ENCODE measurements at places on chromosomes 16 and 17.

DNA sequence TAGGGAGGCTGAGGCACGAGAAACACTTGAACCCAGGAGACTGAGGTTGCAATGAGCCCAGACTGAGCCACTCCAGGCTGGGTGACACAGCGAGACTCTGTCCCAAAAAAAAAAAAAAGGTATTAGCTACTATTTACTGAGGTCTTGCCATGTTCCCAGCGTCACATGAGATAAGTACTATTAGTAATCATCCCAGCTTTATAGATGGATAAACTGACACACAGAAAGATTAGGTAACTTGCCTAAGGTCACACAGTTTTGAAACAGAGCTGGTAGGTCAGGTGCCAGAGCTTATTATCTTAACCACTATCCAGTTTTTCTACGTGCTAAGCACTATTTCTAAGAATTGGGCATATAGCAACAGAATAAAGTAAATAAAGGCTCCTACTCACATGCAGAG lies 51.6 kb downstream of the TEX14 start:
- no peak for DNase-seq

DNA sequence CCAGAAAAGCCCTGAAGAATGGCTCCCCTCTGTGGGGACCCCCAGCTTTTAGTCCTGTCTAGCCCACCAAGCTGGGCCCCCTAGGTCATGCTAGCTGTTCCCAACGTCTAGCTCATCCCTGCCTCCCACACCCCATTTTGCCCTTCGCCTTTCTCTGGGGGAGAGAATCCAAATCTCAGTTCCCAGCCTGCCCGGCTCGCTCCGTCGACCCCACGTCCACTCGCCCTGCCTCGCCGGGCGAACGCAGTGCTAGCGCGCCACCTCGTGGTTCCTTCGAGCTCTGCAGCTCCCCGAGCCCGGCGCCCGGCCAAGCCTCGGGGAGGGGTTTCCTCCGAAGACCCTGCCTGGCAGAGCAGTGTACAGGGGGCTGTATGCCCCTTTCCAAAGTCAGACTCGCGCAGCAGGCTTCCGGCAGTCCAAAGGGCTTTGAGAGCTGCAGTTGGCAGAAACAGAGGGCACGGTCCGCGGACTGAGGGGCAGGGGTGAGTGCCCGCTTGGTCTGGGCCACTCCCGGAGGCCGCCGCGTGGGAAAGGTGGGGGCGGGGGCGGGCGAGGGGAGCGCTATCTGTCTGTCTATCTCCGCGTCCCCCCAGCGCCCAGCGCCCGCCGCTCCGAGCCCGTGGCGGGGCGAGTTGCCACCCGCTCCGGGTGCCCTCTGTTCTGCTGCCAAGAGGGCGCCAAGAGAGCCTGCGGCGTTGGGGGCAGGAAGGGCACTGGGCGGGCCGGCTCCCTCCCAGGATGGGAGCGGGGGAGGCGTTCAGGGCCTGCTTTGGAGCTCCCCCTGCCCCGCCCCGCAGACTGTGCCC lies 1.7 kb upstream of the DLX3 start:
- peak; percentile 57 for DNase-seq

- DNase-seq, result no peak
Measured at GRCh38 chr16:12120217-12120981, 143.9 kb downstream of the SNX29 start.

DNA sequence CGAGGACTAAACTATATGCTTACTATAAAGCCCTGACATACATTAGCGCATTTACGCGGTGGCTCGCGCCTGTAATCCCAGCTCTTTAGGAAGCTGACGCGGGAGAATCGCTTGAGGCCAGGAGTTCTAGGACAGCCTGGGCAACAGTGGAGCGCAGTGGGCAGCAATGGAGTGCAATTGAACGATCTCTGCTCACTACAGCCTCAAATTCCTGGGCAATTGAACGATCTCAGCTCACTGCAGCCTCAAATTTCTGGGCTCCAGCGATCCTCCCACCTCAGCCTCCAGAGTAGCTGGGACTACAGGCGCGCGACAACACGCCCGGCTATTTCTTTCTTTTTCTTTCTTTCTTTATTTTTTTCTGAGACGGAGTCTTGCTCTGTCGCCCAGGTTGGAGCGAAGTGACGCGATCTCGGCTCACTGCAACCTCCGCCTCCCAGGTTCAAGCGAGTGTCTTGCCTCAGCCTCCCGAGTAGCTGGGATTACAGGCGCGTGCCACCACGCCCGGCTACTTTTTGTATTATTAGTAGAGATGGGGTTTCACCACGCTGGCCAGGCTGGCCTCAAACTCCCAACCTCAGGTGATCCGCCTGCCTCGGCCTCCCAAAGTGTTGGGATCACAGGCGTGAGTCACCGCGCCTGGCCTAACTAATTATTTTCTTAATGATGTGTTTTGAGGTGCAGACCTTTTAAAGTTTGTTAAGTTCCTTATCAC lies 506 bp upstream of the COG7 start:
- DNase-seq, result no peak

GRCh38 chr17:7111784-7112509 lies 2.7 kb downstream of the ASGR2 start:
- no peak for DNase-seq

DNA sequence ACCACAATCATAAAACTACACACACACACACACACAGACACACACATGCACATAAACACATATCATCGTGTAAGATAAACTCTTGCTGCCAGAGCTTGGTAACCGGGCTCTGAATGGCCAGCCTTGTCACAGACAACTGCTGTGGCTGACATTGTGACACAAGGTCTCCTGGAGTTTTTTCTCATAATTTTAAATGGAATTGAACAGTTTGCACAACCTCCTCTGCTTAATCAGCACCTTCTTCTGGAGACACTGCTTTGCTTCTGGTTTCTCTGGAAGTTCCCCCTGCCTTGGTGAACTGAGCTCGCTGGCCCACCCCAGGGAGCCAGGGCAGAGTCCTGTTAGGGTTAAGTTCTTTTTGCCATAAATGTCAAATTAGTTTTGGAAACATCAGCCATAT lies 115.4 kb downstream of the UTP18 start:
- no peak for DNase-seq

- no peak for DNase-seq
Measured at GRCh38 chr17:39632153-39632941, 4.6 kb upstream of the STARD3 start.

DNA sequence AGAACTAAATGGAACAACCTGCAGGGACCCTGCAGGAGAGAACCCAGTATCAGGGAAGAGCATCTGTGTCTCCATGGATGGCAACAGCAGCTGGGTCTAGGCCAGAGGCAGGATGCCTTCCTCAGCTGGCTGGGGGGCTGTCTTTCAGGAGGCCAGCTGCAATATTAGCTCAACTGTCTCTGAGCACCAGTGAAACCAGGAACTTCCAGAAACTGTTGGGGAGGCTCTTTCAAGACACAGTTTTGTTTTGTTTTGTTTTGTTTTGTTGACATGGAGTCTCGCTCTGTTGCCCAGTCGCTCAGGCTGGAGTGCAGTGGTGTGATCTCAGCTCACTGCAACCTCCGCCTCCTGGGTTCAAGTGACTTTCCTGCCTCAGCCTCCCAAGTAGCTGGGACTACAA lies 7.6 kb downstream of the GPR142 start:
- DNase-seq, result no peak

- no peak for DNase-seq
Measured at GRCh38 chr17:31918701-31919128, 17.2 kb upstream of the UTP6 start.

- DNase-seq, result no peak
Measured at GRCh38 chr17:15490634-15491261, 23.3 kb upstream of the CDRT4 start.

- DNase-seq, result peak; percentile 89
Measured at GRCh38 chr17:31321481-31321880, at the start of gene EVI2A. TSS of gene EVI2A (minus strand) at chr17:31321622. CDS start at chr17:31319013, 2,609 bp downstream.

DNA sequence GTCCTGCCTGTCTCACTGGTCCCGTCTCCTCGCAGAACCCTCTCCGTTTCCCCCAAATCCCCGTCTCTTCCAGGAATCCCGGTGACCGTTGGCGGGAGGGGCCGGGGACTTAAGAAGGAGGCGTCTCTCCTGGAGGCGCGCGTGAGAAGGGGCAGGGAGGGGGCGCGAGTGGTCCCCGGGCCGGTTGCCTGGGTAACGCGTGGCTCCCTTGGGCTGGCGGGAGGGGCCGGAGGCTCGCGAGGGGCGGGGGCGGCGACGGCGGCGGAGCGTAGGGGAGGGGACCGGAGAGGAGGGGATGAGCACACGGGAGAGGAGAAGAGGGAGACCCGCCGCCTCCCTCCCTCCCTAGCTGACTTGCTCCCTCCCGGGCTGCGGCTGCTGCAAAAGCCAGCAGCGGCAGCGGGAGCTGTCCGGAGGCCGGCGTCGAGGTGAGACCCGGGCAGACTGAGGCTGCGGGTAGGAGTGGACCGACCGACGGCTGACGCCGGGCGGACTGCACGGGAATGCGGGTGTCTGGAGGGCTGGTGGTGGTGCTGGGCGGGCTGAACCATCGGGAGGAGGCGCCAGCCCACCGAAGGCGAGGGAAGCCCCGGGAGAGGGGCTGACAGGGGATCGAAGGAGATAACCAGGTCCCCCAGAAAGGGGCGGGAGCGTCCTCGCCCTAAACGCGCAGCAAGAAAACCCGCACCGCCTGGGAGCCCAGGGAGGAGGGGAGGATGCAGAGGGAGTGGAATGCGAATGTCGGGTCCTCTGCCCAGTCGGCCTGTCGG lies at the start of gene PRRT2:
PRRT2 (plus strand) TSS at position 298 of the 770 bp plus-strand sequence. CDS start 862 bp downstream, outside the sequence.
- DNase-seq, result peak; percentile 58

GRCh38 chr16:70769131-70769530 lies 31.8 kb downstream of the VAC14 start:
- no peak for DNase-seq

- DNase-seq, result peak; percentile 68
Measured at GRCh38 chr17:78842881-78843565, 2.4 kb upstream of the USP36 start.

GRCh38 chr17:48543854-48544348 lies 1.0 kb downstream of the HOXB2 start:
- no peak for DNase-seq

- DNase-seq, result no peak
Measured at GRCh38 chr16:53378138-53378537, 56.1 kb upstream of the RBL2 start.

DNA sequence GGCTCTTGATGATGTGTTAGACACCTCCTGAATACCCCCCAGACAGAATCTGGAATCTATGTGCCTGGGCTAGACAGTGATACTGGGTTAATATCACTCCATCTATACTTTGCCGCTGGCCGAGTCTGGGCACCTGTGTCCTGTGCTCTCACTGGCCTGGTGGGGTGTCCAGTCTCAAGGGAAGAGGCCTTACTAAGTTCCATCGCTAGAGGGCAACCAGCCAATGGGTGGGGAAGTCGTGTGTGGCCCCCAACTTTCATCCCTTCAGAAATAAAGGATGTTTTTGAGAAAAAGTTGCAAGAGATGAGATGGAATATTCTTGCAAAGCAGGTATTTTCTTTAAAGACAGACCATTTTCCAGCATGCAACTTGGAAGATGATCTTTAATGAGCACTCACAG lies 1.6 kb upstream of the GLP2R start:
- no peak for DNase-seq

GRCh38 chr17:39579318-39580081 lies 28.2 kb downstream of the NEUROD2 start:
- DNase-seq, result no peak

GRCh38 chr17:64497565-64498035 lies 746 bp upstream of the POLG2 start:
- no peak for DNase-seq

DNA sequence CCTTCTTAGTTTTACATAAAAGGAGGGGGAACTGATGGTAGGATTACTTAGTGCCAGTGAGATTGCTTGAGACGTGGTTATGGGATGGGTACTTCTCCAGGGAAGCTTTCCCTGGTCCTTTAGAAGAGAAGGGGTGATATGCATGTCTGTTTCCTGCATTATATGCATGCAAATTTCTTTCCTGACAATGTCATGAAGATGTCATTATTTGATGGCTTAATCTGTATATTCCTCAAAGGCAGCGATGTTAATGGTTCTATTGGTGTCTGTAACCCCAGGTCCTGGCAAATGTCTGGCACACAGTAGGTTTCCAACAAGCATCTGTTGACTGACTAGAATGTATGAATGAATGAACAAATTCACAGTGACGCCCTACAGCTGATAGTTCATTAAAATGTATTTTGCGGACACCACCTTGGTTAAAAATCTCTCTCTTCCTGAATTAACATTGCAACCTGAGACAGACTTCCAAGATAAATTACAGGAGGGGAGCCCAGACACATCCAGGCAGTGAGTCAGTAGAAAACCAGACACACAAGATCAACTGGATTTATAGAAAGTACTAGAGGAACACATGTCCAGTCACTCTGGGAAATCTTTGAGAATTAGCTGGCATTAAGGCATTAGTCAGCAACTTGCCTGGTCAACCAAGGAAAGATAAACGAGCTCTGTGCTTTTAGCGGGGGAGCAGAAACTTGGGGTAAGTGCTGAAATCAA lies 293.4 kb downstream of the XYLT1 start:
- DNase-seq, result no peak

GRCh38 chr17:47287068-47287467 lies 33.4 kb downstream of the ITGB3 start:
- no peak for DNase-seq

- peak; percentile 77 for DNase-seq
Measured at GRCh38 chr17:39174920-39175694, 9.1 kb upstream of the ARL5C start.

DNA sequence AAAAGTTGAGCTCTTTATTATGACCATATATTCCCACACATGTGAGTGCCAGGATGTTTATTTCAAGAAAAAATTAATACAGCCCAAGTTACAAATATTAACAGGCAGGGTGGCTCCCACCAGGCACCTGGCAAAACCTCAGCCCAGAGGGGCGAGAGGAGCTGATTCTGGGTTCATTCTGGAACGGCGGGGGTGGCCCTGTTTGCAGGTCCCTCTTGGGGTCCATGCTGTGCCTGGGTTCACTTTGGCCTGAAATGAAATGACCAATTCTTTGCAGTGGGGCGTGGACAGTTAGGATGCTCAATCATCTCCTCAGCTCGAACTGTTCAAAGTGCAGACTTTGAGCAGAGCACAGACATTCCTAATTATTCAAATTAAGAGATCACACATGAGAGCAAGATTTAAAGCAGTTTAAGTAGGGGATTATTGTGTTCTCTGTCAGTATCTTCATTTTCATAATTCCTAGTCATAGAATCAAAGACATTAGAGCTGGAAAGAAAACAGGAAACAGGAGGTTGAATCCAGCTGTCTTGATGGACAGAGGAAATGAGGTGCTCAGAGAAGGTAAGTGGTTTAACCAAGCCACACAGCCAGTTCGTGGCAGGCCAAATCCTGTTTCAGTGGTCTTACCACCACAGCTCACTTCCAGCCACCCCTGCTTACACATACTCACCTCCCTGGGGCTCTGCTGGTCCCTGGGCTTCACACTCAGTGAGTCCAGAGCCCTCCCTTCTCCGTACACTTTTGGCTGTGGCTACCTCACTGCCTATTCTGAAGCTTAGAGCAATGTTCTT lies 363.9 kb upstream of the TNRC6C start:
- DNase-seq, result no peak

DNA sequence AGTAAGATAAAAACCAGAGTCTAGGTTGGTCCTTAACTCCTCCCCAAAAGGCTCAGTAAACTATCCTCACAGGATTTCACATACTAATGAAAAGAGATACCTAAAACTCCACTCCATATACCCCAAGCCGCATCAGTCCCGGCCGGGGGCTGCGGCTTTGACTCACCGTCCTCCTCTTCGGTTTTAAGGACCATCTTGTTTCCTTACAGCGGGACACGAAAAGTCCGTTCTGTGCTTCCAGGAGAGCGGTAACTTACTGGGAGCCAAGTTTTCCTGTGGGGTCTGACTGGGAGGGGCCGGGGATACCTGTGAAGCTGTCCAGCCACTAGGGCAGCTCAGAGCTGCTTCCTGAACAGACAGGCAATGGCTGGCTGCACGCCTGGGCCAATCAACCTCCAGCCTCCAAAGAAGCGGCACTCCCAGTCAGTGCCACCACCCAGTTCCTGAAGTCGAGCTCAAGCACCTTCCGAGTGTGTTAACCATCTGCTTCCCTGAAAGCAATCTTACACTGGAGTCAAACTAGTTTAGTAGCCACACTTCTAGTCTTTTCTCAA lies 45.5 kb downstream of the CYTH1 start:
- DNase-seq, result peak; percentile 80

All from CD4-positive, alpha-beta T cell treated with Interleukin-1 beta for 1 hour (primary cell).